ENCODE measurements at places on chromosomes 5 and 9.

- no peak for DNase-seq
These were observed 139.7 kb upstream of the PCA3 start for GRCh38 chr9:76624391-76625048.

- DNase-seq: no peak
These were observed 186.5 kb downstream of the OSTF1 start for GRCh38 chr9:75274781-75275180.

DNA sequence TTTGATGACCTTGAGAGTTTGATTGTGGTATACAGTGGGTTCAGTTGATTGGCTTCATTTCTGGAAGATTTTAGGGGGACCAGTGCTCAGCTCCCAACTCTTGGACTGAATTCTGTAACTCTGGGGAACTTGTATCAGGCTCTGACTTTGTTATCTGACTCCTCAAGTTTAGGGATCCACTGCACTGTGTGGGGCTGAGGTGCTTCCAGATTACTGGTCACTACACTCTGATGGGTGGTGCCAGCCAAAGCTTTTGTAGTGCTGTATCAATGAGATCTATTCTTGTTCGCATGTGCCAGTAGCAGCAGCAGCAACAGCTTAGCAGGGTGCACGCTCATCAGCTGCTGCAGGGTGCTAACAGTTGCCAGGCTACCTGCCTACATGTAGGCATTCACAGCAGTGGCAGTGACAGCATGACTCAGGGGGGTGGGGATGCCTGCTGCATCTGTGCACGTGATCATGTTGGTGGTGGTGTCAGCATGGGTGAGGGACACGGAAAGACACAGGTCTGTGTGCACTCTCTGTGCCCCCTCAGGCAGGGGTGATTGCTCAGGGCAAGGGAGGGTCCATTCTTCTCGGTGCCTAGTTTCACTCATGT, 438.8 kb upstream of the SEMA6A start:
- no peak for DNase-seq

- DNase-seq: no peak
These were observed 18.6 kb upstream of the NKD2 start for GRCh38 chr5:989961-990530.

- DNase-seq: no peak
These were observed 107.6 kb downstream of the MUSK start for GRCh38 chr9:110776221-110776620.

GRCh38 chr5:146072595-146072994, 32.8 kb downstream of the PLAC8L1 start:
- DNase-seq: no peak

- DNase-seq: no peak
These were observed 9.4 kb downstream of the POU5F2 start for GRCh38 chr5:93731987-93732386.

DNA sequence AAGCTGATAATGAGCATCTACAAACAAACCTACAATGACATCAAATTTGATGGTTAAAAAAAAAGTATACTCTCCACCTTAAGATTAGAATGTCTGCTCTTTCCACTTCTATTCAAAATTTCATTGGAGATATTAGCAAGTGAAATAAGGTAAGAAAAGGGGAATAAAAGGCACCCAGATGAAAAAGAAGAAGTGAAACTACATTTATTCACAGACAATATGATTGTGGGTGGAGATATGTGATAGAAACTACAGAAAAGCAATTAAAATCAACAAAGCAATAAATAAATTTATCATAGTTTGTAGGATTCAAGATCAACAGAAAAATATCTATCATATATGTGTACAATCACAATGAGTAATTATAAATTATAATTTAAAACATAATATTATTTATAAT, 395.1 kb upstream of the CCNH start:
- no peak for DNase-seq

DNA sequence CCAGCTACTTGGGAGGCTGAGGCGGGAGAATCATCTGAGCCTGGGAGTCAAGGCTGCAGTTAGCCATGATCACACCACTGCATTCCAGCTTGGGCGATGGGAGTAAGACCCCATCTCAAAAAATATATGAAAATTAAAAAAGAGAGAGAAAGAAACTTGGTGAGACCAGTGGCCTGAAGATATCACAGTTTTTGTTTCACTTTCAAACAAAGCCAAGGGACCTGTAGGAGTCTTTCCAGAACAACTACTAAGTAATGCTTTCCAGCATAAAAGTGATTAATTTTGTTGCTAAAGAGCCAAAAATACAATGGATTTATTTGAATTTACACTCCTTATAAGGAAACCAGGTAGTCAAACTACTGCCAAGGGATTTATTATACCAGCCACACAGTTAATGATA, 23.5 kb downstream of the GKAP1 start:
- DNase-seq: no peak

DNA sequence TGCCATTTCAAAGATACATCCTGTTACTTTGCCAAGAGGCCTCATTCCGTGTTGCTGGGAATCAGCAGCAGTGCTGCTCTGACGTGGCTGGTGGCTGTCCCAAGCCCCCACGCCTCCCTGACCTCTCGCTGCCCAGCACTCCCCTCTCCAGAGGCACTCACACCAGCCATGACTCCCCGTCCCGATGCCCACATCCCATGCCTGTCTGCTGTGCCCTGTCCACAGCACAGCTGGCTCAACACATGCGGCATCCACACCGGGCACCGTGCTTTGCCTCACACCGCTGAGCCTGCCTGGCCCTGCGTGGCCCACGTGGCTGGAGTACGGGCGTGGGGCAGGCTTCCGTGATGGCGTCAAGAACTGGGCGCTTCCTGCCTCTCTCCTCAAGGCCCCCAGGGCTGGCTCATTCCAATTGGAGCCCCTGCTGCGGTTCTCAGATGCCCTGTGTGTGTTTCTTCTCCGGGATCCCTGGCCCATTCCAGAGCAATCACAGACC, 7.8 kb upstream of the LCN1 start:
- DNase-seq: no peak

DNA sequence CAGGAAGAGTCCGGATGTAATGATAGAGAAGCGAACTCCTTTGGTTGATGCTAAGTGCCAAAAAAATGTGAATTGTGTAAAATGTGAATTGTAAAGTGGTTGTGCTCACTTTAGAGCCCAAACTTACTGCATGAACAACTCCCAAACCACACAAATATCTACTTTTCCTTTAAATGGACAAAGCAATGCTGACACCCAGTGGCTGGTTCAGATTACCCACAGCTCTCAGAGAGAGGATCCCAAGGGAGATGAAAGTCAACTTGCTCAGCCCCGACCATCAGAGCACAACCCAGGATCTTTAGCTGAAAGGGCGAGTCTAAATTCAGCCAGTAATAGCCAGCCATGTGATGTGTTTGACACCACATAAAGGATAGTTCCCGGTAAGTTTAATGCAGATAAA, 133.7 kb downstream of the NMUR2 start:
- no peak for DNase-seq

- DNase-seq: no peak
These were observed 26.9 kb upstream of the SYK start for GRCh38 chr9:90774682-90775081.

DNA sequence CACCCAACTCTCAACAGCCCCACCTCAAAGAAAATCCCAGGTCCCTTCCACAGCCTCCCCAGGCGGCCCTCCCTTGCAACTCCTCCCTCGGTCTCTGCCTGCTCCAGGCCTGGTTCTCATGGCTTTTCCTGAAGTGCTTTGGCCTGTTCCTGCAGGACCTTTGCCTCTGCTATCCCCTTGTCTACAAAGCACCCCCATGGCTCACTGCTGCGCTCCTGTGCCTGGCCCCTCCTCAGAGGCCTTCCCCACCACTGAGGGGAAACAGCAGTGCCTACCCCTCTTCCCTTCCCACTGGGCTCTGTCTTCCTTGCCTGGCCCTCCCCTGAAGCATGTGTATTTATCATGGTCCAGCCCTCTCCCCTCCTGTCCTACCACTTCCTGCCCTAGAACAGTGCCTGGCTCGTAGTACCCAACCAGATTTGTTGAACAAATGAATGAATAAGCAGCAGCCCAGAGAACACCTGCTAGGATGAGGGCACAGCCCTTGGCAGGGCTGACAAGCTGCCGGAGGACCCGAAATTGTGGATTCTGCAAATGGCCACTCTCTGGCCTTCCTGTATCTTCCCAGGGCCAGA, 68.6 kb upstream of the LRRTM2 start:
- no peak for DNase-seq

DNA sequence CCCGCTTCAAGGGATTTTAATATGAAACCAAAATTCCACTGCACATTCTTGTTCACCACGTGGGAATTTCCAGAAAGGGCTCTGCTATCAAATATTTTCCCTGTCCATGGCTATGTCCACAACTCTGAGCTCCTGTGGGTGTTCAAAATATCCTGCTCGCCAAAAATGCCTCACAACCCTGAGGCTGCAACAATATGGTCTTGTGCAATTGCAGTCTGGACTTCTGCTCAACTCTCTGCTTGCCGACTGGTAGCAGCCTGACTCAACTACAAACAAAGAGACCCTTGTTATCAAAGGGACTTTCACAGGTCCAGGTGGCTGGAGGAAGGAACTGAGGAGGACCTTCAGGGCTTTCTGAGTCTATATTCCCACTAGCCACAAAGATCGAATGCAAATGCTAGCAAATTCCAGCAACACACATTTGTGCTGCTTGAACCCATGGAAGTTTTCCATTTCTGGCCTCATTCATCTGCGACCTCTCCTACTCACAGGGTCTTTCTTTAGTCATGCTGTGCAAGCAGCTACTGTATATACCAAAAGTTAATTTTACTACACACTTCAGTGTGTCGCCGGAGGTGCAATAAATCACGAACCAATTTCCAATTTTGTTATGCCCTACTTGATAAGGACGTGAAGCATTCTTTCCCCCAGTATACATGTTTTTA, 169.2 kb upstream of the SLC30A5 start:
- no peak for DNase-seq

Data from stimulated activated effector memory CD8-positive, alpha-beta T cell treated with anti-CD3 and anti-CD28 coated beads, Interleukin-12 subunit alpha, Interleukin-12 subunit beta, amount 100 ng/mL, for 72 hours (primary cell).